ENCODE measurements at places on chromosomes 12 and 14. TPM values are rescaled to one million over a fixed set of nuclear protein-coding genes. Genes with fewer than 3 reads are reported as not detected.

GRCh38 chr14:96752594-96752993 lies 44.6 kb upstream of the VRK1 start:
- no peaks in the 10 kb centered on the region for H3K4me1 ChIP-seq
- no peaks in the 10 kb centered on the region for H3K36me3 ChIP-seq
- H3K27ac ChIP-seq = no peak overlapping the region
- no peaks in the 10 kb centered on the region for H3K27me3 ChIP-seq
- DNase-seq = no peak
- H3K4me3 ChIP-seq = no peak overlapping the region

Gene CPSF2
- 25.5 TPM for polyA plus RNA-seq

GRCh38 chr12:88298761-88299242 lies 156.7 kb downstream of the TMTC3 start:
- no peak overlapping the region for H3K27ac ChIP-seq
- H3K4me3 ChIP-seq = no peak overlapping the region
- no peaks in the 10 kb centered on the region for H3K36me3 ChIP-seq
- H3K27me3 ChIP-seq = no peaks in the 10 kb centered on the region
- H3K4me1 ChIP-seq = no peaks in the 10 kb centered on the region

- no peak for DNase-seq
- H3K4me1 ChIP-seq = peaks cover 49% of the 10 kb centered on the region
- no peak overlapping the region for H3K4me3 ChIP-seq
These were observed 7.3 kb downstream of the USP15 start for GRCh38 chr12:62267480-62267879.

DNA sequence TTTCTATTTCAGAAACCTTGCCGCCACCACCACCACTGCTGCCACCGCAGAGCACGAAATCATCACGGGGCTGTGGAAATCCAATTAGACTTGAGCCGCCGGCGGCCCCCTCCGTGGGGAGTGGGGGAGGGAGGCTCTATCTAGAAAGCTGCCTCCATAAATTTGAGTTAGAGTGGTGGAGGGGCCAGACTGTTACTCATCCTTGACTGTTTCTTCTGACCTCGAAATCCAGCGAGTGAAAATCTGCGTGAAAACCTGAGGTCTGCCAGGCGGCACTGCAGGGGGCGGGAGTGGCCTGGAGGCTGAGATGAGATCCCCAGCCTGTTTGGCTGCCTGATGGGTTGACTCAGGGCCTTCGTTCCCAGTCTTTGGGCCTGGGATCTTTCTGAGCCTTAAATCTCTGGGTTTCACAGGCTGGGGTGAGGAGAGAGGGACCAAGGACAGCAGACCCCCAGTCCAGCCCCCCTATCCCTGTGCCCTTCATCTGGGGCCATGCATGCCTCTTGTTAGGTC lies 29.9 kb downstream of the TSPAN9 start:
- no peaks in the 10 kb centered on the region for H3K4me1 ChIP-seq
- no peak overlapping the region for H3K27ac ChIP-seq
- no peaks in the 10 kb centered on the region for H3K27me3 ChIP-seq

DNA sequence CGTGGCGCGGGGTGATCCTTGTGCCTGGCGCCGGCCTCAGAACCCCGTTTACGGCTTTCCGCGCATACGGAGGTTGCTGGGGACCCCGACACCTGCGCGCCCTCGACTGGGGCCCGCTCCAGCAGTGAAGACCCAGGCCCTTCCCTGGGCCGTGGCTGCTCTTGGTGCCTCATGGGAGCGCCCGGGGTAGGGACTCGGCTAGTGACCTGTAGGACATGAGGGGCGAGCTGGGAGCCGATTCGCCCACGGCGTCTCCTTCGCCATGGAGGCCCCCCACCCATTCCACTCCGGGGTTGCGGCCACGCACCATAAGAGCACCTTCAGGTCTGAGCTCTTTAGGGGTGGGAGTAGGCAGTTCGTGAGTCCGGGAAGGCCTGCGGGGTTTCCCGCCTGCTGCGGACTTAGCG lies 14.2 kb upstream of the PAX9 start:
- no peak overlapping the region for H3K4me3 ChIP-seq
- no peak for DNase-seq
- H3K27me3 ChIP-seq = no peaks in the 10 kb centered on the region
- no peaks in the 10 kb centered on the region for H3K36me3 ChIP-seq
- H3K4me1 ChIP-seq = no peaks in the 10 kb centered on the region

Gene COL2A1
- polyA plus RNA-seq = not detected

Gene AQP6
- not detected for polyA plus RNA-seq

DNA sequence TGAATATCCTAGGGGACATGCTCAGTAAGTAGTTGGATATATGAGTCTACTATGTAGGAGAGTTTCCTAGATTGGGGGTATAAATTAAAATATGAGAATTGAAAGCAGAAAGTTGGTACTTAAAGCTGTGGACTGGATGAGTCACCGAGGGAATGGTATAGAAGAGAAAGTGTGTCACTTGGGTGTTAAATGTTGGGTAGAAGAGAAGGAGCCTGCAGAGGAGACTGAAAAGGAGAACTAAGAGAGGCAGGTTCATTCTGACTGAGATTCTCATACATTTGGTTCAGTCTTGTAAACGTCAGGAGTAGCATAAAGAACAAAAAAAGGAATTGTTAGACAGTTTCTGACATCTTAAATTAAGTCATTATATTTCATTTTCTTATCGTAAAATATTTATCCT lies 19.9 kb downstream of the LRRC9 start:
- H3K4me1 ChIP-seq = no peaks in the 10 kb centered on the region
- H3K4me3 ChIP-seq = no peak overlapping the region
- no peak overlapping the region for H3K27ac ChIP-seq
- no peaks in the 10 kb centered on the region for H3K27me3 ChIP-seq
- no peaks in the 10 kb centered on the region for H3K36me3 ChIP-seq
- no peak for DNase-seq

Gene HAL
- not detected for polyA plus RNA-seq
